Gastrocnemius medialis (tissue), 4 donors: ENCODE measurements at places on chromosomes 11 and 22. TPM values are rescaled to one million over a fixed set of nuclear protein-coding genes. Genes with fewer than 3 reads are reported as not detected.

Gene ABCG4
- total RNA-seq, result not detected

Gene SPTBN2
- 0.40 TPM for total RNA-seq

Gene DRD4
- not detected for total RNA-seq

Gene OR5P2
- total RNA-seq, result not detected

Gene C1QTNF5
- total RNA-seq, result 6.2 TPM

Gene PRG3
- not detected for total RNA-seq

Gene DCDC1
- not detected for total RNA-seq

Gene SMDT1
- total RNA-seq, result 9.8 TPM

Gene OR51B5
- not detected for total RNA-seq

Gene OR6T1
- not detected for total RNA-seq

Gene MMP8
- 0.24 TPM for total RNA-seq

- H3K4me1 ChIP-seq, result no peaks in the 10 kb centered on the region
- no peak for DNase-seq
- H3K36me3 ChIP-seq, result no peaks in the 10 kb centered on the region
- no peak overlapping the region for H3K4me3 ChIP-seq
- H3K27ac ChIP-seq, result no peak overlapping the region
These were observed 15.4 kb upstream of the MPPED1 start for GRCh38 chr22:43396321-43396933.

DNA sequence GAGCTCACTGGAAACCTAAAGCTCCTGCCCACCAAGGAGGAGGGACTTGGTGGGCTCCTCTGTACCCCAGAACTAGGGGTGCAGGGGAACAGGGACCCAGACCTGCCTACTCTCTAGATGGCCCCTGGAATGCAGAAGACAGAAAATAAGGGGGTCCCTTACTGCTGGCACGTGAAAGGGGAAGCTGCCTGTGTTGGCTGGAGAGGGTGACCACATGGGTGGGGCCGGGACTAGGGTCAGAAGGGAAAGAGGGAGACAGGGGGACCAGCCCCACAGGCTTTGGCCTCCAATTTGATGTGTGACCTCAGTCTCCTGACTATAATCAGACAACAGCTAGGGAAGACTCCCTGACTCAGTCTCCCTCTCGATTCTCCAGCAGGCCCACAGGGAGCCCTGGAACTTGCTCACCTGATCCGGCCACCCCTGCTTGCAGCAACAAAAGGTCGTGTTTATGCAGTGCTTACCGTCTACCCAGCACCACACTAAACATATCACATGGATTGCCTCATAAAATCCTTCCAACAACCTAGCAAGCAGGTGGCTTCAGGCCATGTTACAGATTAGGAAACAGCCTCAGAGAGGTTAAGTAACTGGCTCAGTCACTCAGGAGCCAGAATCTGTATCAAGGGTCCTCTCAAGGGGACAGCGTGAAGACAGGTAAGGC lies 10.2 kb downstream of the ARAP1 start:
- no peak for DNase-seq
- no peak overlapping the region for H3K4me3 ChIP-seq
- no peaks in the 10 kb centered on the region for H3K4me1 ChIP-seq
- no peaks in the 10 kb centered on the region for H3K36me3 ChIP-seq
- H3K27ac ChIP-seq, result peak overlapping the region; percentile 31

- peaks cover 25% of the 10 kb centered on the region for H3K4me1 ChIP-seq
- H3K27me3 ChIP-seq, result no peaks in the 10 kb centered on the region
- no peaks in the 10 kb centered on the region for H3K36me3 ChIP-seq
- peak overlapping the region; percentile 54 for H3K27ac ChIP-seq
These were observed 12.2 kb upstream of the MRPL17 start for GRCh38 chr11:6695377-6695776.

DNA sequence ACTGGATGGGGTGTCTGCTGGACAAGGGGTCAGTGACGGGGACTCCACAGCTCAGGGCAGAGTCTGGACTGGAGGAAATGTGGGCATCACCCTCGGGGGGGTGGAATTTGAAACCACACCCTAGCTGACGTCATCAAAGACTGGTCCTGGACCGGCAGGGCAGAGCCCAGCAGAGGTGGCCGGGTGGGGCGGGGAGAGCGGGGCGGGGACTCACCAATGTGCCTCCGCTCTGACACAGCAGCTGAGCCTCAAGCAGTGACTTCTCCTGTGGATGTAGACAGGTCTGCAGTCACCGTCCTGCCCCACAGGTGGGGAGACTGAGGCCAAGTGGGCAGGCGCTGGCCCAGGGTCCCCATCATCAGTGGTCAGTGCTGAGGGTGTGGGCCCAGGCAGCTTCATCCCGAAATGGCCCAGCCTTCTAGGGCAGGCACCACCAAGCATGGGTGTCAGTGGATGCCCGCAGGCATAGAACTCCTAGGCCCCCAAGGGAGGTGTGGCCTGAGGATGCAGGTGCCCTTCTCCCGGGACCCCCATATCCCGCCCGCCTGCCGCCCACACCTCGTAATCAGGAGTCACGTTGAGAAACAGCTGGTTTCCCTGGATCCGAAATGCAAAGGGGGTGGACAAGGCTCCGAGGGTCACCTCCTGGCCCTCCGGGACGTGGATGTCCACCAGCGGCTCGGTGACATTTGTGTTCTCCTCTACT lies 603 bp downstream of the CDHR5 start:
- H3K4me3 ChIP-seq, result no peak overlapping the region
- DNase-seq, result no peak
- H3K36me3 ChIP-seq, result no peaks in the 10 kb centered on the region
- peaks cover 18% of the 10 kb centered on the region for H3K4me1 ChIP-seq
- H3K27me3 ChIP-seq, result peaks cover 7% of the 10 kb centered on the region

DNA sequence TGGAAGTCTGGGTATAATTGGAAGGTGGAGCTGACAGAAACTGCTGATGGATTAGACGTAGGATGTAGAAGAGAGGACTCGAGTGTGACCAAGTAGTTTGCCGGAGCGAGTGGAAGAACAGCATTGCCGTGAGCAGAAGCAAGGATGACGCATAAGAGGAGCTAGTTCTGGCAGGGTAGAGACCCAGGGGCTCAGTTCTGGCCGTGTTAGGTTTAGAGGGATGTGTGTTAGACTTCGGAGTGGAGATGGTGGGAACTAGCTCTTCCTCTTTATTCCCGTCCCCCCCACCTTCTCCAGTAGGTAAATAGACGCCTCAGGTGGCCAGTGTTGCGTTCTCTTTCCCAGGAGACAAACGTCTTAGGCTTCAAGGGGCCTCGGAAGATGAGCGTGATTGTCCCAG lies 19.1 kb downstream of the TUB start:
- H3K4me1 ChIP-seq, result no peaks in the 10 kb centered on the region
- no peak overlapping the region for H3K27ac ChIP-seq
- H3K27me3 ChIP-seq, result no peaks in the 10 kb centered on the region
- no peak for DNase-seq
- H3K4me3 ChIP-seq, result no peak overlapping the region
- H3K36me3 ChIP-seq, result no peaks in the 10 kb centered on the region

- no peak overlapping the region for H3K27ac ChIP-seq
- no peaks in the 10 kb centered on the region for H3K4me1 ChIP-seq
- H3K36me3 ChIP-seq, result no peaks in the 10 kb centered on the region
These were observed 177.2 kb downstream of the CTTN start for GRCh38 chr11:70575396-70576060.
